Globus pallidus (tissue), 1 donor: ENCODE measurements at places on chromosomes 11 and 22.

- DNase-seq, result no peak
These were observed 50.5 kb downstream of the NCAPD3 start for GRCh38 chr11:134173296-134173695.

- no peak for DNase-seq
These were observed 92.3 kb upstream of the PARVA start for GRCh38 chr11:12285106-12285505.

- no peak for DNase-seq
These were observed 125.4 kb upstream of the ARHGAP20 start for GRCh38 chr11:110837603-110838002.

DNA sequence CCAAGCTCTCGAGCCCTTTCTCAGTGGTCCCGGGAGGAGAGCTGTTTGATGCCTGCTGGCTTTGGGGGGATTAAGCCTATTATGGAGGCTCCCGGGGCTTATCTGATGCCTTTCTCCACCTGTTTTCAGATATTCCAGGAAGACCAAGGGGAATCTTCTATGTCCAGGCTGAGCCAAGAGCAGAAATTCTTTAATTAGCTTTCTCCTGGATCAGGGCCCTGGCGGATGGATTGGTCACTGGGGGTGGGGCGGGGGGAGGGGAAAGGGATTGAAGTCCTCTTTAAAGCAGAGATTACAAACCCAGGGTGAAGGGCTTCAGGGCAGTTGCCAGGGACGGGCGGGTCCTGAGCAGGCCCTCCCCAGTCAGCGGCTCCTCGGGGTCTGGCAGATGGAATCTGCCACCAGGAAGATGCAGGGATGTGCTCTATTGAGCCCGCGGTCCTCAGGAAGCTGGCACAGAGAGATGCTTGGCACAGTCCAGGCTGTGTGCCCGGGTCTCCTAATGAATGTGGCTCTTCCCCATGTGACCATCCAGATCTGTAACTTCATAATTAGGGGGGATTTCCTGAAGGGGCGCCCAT lies 33.6 kb downstream of the MACROD1 start:
- no peak for DNase-seq

DNA sequence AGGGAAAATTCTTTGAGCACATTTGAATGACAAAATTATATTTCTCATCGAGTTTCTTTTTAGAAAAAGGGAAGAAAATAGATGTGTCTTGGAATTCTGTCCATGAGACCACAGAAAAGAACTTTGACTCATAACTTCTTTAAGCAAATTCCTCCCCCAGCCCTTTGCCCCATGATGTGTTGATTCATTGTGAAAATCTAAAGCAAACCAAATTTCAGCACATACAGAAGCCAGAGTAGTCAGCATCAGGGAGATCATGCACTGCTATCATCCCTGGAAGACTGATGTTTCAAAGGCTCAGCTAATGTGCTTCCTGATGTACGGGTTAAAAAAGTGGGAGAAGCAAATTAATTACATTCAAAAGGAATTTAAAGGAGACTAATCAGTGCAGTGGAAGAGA lies 159.7 kb downstream of the FAT3 start:
- DNase-seq, result no peak

DNA sequence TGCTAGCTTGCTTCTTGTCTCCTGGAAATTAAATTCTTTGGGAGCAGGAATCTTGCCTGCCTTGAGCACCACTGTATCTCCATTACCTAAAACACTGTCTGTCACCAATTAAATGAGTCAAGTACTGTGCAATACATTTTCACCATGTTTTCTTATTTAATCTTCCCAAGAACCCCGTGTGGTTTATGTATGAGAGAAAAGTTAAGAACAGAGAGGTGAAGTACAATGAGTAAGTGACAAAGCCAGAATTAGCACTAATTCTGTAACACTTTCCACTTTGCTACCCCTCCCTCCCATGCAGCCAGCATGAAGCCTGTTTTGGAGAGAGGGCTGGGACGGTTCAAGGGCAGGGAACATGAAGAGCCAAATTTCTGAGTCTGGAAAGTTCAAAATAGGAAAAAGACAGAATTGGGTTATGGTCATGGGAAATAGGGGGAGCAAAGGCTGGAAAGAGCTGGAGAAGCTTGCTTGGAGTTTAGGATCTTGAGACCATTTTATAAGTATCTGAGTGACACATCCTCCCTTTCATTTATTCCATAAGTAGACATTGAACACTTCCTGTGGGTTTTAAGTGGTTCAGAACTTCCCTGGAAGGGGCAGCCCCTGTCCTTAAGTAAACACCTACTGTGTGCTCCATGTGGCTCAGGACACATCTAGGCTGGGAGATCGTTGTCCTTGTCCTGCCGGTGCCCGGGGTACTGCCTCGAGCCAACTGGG lies 60.5 kb upstream of the CHST1 start:
- no peak for DNase-seq

- DNase-seq, result no peak
These were observed 2.0 kb downstream of the CYTH4 start for GRCh38 chr22:37284126-37284804.

- DNase-seq, result no peak
These were observed 22.1 kb downstream of the GDPD5 start for GRCh38 chr11:75503531-75504099.

- no peak for DNase-seq
These were observed 72.2 kb downstream of the PDHX start for GRCh38 chr11:34988294-34989255.

- no peak for DNase-seq
These were observed 58.3 kb downstream of the PRR5L start for GRCh38 chr11:36354221-36355003.

DNA sequence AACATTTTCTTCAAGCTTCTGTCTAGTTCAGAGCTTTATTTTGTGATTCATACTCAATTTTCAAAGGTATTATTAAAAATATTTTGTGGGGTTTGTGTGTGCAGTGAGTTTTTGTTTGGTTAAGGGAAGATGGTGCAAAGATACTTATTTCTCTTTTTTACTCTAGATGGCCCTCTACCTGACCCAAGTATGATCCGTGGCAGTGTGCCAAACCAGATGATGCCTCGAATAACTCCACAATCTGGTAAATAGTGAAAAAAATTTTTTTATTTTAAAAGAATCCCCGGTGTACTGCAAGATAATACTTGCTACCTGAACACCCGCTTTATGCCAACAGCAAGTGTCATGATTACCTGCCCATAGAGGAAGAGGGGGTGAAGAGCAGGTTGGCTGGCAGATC lies 54.2 kb downstream of the EP300 start:
- DNase-seq, result no peak

- DNase-seq, result no peak
These were observed 7.4 kb upstream of the TH start for GRCh38 chr11:2178906-2179494.
